H7 (cell line): ENCODE measurements at places on chromosomes 7 and 10.

DNA sequence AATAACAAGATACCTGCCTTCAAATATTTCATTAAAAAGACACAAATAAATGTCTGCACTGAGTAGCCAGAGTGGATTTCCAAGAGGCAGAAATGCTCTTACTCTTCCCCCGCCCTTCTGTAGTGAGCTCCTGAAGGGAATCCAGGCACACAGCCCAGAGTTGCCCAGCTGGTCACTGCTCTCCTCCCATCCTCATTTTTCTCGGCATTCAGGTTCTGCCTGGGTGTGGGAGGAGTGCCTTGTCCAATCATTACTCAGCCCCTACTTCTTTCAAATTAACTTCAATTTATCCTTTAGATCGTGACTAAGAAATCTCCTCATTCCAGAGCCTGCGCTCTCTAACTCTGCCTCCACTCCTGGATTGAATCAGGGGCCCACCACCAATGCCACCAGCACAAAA, 12.2 kb downstream of the CCDC6 start:
- DNase-seq: no peak

GRCh38 chr7:131797841-131798240, 241.4 kb upstream of the PODXL start:
- DNase-seq: no peak

GRCh38 chr7:154775681-154776080, 227.2 kb downstream of the PAXIP1 start:
- DNase-seq: no peak

- DNase-seq: no peak
These were observed 596.0 kb upstream of the TPK1 start for GRCh38 chr7:145431834-145432233.

GRCh38 chr10:31678575-31679516, 249.8 kb downstream of the ARHGAP12 start:
- no peak for DNase-seq
